Lung microvascular endothelial cell (primary cell): ENCODE measurements at places on chromosomes 2 and 18.

DNA sequence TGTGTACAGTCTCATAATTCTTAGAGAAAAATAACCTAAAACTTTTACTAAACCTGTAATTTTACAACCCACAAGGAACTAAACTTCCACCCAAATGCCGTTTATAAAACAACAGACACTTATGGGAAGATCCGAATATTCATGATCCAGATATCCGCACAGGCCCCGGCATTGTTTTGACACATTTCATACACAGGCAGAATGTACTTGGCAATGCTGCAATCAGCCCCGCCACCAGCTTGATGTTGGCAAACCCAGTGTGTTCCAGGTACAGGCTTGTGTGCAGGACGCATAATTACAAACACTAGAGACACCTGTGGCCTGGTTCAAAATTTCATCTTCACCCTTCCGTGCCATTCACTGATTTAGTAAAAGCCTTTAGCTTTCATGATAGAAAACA, 393.0 kb upstream of the SALL3 start:
- DNase-seq, result no peak

DNA sequence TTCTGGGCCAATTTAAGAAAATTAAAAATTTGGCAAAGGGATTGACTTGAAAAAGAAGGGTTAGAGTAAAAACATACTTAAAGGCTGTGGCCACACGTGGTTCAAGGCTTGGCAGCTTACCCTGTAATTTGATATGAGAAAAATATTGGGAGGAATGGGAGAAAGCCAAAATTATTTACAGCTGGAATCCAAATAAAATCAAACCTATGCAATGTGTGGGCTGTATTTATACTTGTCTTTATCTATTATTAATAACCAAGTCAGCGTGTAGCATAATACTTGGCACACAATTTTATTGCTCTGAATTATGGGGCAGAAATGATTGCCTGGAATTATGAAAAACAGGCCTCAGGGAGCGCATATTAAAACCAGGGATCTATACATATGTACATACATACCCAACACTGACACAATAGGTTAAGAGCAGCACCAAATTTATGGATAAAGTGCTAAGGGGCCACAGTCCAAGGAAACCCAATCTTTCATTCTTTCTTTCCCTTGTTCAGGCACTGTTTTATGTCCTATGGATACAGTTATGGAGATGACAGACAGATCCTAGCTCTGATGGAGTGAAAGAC, 35.6 kb downstream of the FAM124B start:
- no peak for DNase-seq

DNA sequence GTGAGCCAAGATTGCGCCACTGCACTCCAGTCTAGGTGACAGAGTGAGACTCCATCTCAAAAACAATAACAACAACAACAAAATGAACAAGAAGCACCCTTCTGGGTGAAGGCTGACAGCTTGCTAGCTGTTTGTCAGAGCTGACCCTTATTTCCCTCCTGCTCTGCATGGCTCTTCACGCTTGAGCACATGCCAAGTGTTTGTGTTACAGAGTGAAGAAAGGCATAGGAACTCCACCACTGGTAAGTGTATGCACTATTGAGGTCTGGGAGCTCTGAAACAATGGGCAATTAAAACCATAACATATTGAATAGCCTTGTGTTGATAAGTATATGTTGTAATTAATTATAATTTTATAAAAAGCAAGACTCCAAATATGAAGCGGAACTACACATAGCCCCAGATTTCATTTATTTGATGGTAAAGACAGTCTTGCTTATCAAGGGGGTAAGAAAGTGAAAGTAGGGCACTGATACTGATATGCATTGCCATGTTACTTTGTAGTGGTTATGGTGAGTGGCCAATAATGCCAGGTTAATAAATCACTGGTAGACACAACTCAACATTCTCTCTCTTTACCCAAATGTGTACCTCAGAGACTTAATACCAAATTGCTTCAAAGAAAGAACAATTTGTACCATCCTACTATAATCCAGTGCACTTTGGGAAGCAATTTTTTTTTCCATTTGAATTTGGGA, 163.4 kb downstream of the VWC2L start:
- no peak for DNase-seq

DNA sequence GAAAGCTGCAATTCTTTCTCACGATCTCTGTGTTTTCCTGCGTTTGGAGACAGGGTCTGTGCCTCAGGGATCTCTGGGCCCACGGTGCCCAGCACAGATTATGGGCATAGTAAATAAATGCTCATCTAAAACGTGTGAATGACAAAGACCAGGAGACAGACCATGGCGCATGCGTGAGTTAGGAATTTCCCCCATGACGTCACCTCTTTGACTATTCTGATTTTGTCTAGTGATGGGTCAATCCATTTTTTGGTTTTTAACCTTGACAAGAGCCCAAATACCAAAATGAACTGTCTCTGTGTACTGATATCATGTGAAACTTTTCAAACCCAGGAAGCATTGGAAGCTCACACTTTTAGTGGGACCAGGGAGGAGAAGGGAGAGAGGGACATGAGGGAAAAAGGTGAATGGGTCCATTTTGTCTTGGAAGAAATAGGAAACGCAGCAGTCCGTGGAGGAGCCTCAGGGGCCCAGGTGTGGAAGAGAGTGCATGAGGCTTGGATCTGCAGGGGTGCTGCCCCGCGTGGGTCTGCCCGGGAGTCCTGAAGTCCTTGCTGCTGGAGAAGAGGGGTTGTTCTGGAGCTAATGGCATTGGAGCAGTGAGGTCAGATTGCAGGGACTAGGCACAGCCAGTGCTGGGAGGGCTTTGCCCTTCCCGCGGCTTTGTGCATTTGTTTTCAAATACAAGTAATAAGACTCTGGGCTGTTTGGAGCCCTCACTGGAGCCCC, 172.2 kb downstream of the ASB1 start:
- no peak for DNase-seq

DNA sequence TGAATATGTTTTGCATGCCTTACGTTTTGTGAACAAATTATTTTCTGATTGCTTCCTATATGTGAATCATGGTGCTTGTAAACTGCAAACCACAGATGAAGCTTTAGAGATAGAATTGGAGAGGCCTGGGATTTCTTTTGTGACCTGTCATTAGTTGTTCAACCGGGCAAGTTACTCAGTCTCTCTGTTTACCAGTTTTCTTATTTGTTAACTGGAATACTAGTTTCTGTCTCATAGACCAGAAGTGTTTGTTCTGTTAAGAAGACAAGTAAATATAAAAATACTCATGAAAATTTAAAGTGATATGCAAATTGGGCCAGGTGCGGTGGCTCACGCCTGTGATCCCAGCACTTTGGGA, 27.3 kb downstream of the DGKD start:
- no peak for DNase-seq

DNA sequence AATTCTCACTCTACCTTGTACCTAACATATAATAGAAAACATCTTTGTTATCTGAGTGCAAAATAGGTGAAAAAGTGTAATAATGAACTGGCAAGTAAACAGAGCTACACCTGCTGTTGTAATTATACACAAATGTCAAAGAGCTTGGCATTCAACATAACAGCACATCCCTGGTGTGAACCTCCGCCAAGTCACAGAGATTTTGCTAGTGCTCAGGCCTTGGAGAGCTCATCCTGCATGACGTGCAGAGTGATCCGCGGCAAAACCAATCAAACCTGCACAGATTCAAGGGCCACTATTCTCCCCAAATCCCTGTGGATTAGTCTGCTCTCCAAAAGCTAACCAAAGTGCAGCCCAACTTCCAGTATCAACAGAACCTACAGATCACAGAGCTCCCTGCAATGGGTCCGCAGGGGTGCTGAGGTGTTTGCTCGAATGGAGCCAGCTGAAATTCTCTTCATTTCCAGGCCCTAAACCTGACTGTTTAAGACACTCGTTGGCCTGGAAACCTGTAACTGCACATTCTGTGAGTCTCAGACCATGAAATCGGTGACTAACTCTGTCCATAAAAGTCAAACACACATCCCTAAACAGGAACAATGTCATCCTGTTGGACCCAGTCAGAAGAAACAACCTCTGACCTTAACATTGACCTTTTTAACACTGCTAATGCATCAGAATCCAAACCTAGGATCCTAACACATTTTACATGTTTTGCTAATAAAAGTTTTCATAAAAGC, 111.8 kb downstream of the EPB41L3 start:
- DNase-seq, result no peak

DNA sequence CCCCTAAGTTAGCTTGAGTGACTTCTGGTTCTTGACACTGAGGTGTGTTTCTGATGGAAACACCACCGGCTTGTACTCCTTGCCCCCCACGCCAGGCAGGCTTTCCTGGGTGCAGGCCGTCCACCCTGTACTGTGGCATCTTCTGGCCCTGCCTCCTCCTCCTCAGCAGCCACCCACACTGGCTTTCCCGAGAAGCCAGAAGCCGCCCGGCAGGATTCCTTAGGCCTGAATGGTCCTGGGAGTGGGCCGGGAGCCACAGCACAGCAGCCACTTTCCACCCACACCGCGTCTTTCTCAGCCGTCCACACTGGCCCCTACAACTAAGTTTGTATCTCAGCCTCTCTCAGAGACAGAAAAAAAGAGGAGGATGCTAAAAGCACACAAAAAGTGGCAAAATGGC, 2.1 kb upstream of the HSBP1L1 start:
- no peak for DNase-seq

GRCh38 chr18:8895987-8896619, 190.7 kb downstream of the MTCL1 start:
- DNase-seq, result no peak

- DNase-seq, result no peak
Observed at GRCh38 chr18:37242091-37242490, 323.5 kb downstream of the CELF4 start.

- peak; percentile 75 for DNase-seq
Observed at GRCh38 chr2:33395655-33396249, 80.7 kb upstream of the RASGRP3 start.

DNA sequence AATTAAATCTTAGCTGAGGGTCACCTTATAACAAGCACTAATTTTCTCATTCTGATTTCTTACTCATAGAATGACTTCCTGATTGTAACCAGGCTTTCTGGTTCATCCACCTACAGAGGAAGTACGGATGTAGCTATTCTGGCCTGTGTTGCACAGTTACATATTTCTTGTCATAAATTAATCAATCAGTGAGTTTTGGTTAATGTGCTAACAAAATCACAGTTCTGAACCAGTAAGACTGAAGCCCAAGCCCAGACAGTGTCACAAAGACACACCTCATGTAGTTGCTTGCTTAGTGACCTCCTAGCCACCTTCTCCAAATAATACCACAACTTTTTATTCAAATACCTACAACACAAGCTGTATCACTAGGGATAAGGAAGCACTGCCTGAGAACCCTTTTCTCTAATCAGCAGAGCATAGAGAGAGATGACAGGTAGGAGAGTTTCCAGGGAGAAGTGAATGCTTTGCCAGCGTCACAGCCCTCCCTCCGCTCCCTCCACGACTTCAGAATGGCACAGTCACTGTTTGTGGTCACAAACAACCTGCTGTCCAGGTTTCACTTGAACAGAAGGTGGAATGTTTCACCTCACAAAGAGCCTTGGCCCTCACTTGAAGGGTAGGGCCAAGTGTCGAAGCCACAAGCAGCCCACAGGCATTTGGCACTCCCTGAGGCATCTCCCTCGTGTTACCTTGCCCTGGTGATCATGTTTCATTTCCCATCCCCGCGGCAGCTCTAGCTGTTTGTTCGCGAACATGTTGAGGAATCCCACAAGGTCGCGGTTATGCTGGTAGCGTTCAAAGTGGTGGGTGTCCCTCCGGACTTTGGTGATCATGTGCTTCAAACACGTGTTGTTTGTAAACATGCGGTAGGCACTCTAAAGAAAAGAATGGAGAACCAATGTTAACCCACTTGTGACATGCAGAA, 120.8 kb upstream of the STK17B start:
- DNase-seq, result no peak

DNA sequence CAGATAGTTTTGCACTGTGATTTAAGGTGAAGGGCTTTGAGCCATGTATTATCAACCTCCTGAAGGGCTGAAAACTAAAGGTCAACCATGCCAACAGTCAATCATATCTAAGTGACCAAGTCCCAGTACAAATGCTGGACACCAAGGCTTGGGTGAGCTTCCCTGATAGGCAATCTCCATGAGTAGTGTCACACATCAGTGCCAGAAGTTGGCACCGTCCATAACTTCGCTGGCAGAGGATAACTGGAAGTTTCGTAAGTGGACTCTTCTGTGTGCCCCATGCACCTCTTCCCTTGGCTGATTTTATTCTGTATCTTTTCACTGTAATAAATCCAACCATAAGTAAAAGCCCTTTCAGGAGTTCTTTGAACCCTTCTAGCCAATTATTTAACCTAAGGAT, 13.2 kb downstream of the REV1 start:
- no peak for DNase-seq

DNA sequence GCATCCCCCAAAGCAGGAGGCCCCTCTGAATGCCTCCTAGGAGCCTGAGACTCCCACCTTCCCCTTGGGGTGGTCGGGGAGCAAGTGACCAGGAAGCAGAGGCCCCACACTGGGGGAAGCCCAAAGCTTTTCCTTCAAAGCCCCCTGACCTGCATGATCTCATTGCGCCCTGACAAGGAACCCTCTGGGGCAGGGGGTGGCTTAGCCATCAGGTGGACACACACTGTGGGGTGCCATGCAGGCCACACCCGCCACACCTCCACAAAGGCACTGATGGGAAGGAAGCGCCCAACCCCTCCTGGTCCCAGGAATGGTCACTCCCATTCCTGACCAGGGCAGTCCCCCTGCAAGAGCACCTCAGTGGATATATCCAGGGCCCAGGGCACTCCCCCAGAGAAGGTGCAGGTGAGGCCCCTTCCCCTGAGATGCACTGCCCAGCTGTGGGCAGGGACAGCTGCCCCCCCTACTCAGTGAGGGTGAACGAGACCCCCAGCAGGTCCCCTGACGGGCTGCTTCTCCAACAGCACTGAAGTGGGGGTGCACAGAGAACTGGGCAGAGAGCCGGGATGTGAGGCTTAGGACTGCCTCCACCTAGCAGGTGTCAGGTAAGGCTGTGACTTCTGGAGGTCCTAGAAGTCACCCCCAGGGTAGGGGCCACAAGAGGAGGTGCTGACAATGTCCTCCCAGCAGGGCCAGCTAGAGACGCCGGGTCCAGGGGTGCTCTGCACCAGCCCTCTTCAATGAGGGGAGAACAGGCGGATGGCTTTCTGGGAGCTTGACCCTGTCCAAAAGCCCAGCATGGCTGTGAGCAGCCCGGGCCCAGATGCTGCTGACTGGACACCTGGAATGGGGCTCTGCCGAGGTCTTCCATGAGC, 31.5 kb downstream of the HS6ST1 start:
- DNase-seq, result no peak

GRCh38 chr18:3319894-3320454, 58.0 kb downstream of the MYL12B start:
- DNase-seq, result no peak

- DNase-seq, result peak; percentile 60
Observed at GRCh38 chr2:144140891-144141290, 379.0 kb downstream of the ZEB2 start.

DNA sequence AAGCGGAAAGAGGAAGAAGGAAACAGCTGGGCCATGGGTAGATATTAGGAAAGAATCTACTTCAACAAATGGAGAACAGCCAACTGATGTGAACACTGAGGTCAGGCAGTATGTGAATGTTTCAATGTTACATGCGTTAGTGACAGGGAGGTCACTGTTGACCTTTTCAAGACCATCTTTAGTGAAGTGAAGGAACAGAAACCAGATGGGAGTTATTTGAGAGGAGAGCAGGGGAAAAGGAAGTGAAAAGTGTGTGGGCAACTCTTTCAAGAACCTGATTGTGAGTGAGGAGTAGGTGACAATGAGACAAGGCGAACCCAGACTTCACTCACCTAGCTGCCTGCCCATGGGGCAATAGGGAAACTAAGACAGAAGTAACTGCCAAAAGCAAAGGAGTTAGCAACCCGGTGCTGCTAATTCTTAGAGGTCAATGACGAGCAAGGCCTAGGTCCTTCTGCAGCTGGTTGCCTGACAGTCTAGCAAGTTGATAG, 67.0 kb downstream of the SP3 start:
- peak; percentile 28 for DNase-seq
